GM18507 (cell line): ENCODE measurements at places on chromosomes 12 and 14.

GRCh38 chr12:132353811-132354210 lies 24.4 kb upstream of the GALNT9 start:
- no peak for DNase-seq

DNA sequence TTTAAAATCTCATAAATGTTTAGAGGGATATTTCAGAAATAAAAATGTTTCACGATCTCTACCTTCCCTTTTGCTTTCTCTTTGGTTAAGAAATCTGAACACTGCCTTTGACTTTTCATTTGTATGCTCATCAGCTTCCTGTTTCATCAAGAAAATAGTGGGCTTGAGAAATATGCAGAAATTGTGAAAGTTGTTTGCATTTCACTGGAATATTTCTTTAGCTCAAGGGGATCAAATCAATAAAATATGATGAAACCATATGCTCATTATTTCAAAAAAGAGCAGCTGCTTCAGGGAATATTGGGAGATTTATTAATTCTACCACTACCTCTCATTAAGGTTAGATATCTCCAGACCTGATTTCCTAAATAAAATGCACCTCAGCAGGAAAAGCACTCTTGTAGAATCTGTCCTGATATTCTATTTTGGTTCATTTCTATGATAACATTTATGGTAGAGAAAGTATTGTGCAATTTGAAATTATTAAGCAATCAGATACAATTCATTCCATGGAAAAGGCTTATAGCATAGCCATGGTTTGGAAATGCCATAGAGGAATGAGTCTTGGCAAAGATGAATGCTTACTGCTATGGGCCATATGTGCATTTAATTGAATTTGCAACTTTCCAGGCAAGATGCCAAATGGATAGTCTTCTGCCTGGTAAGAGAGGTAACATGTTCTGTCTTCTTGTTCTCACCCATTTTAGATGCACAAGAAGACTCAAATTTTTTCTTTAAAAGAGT lies 212.6 kb upstream of the SLC16A7 start:
- no peak for DNase-seq

DNA sequence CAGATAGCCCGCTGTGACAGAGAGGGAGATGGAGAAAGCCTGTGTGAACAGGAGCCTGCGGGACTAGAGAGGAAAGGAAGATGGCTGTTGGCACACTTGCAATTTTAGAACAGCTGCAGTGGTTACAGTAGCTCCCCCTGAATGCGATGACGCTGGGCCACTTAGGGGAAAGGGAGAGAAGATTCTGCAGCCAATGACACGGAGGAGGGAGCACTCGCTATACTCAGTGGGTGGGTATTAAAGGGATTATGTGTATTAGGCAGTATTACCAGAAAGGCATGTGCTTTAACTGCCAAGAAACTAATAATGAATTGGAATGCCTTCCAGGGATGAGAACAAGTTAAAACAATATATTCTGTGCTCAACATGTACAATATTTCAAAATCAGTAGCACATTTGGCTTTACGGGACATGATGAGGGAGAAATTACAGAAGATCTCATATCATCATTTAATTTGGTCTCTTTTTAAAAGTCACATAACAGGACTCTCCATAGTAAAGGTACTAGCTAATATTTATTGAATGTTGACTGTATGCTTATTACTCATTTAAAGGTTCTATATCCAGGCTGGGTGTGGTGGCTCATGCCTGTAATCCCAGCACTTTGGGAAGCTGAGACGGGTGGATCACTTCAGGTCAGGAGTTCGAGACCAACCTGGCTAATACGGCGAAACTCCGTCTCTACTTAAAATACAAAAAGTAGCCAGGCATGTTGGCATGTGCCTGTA lies 35.9 kb upstream of the FOS start:
- no peak for DNase-seq

GRCh38 chr14:79961197-79961596 lies 250.1 kb downstream of the DIO2 start:
- no peak for DNase-seq

- no peak for DNase-seq
Measured at GRCh38 chr12:40615590-40615989, 76.6 kb upstream of the CNTN1 start.

GRCh38 chr12:45050751-45051571 lies at the start of gene DBX2:
DBX2 (minus strand) TSS chr12:45051099; CDS start chr12:45050927, 172 bp downstream.
- no peak for DNase-seq

- no peak for DNase-seq
Measured at GRCh38 chr12:129613314-129613713, 290.5 kb downstream of the TMEM132D start.

- DNase-seq: no peak
Measured at GRCh38 chr12:22533155-22533554, 11.2 kb downstream of the C2CD5 start.

DNA sequence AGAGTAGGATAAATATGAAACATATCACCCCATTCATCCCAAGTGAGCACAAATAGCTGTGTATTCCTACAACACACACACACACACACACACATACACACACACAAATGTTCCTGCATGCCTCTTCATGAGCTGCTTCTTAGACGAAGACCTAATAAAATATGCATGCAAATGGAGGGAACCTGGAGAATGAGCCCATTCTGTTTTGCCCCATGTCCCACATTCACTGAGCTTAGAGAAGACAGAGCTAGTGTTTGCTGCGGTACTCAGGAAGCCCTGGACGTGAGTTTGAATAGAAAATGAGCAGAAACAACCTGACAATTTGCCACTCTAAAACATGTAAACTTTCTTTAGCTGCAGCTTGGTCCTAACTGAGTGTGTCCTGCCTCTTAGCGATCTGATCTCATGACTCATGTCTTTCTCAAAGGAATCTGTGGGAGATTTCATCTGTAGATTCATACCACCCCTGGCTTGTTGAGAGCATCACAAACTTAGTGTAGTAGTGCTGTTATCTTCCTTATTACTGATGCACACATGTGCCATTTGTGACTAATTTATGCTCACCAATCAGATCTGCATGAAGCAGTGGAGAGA lies 86.8 kb downstream of the ITPR2 start:
- no peak for DNase-seq
